Effector memory CD8-positive, alpha-beta T cell (primary cell): ENCODE measurements at places on chromosomes 16 and 17.

DNA sequence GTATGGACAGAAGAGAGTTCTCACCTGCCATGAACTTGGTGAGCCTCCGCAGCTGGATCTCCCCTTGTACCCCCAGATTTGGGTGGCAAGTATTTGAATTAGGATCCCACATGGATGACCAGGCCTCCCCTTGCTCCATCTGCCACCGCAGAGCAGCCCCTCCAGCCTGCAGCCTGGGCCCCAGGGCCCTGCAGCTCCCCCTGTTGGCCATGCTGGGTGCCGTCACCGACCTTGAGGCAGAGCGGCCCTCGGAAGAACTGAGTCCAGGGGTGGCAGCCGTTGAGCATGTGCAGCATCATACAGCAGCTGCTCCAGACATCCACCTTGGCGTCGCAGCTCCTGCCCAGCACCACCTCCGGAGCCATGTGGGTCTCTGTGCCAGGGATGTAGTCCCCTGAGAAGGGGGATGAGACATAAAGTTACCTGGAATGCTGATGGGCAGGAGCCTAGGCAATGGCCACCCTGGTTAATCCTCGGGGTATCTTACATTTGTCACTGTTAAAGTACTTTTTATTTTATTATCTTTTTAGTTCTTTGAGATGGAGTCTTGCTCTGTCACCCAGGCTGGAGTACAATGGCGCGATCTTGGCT is 9.0 kb upstream of the SPATA32 start:
- peak; percentile 43 for DNase-seq

DNA sequence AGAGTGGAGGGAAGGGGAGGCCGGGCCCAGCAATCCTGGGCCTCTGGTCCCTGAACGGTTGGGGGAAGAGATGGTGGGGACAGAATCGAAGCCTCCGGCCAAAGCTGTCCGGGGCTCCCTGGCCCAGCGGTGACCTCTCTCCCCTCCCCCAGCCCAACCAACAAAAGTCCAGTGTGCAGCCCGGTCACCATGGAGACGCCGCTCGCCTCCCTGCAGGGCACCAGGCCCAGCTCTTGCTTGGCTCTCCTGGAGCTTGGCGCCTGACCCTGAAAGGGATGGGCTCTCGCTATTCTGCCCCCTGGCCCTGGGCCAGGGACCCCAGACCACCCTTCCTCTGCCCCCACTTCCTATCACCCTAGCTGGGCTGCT is 1.3 kb downstream of the METRN start:
- no peak for DNase-seq

DNA sequence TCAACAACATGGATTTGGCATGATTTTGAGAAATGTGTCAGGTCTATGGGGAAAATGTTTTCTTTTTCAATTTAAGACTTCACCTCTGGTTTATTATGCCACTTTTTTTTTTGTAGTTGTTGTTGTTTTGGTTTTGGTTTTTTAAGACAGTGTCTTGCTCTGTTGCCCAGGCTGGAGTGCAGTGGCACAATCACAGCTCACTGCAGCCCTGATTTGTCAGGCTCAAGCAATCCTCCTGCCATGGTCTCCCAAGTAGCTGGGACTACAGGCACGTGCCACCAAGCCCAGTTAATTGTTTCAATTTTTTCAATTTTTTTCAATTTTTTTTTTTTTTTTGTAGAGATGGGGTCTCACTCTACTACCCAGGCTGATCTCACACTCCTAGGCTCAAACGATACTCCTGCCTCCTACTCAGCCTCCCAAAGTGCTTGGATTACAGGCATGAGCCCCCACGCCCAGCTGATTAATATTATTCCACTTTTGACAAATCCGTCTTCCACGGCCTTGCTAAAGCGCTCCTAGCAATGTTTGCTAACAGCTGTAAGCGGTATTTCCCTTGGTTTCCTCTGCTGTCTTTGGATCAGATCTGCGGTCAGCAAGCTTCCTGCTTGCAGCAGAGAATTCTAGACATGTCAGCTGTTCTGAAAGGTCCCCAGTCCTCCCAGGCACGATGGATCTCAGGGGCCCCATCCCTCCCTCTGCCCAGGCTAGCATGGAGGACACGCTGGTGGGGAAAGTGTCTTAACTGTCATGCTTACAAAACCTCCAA is 7.0 kb upstream of the MILR1 start:
- DNase-seq, result no peak

GRCh38 chr16:4606354-4606753 is 8.3 kb downstream of the UBALD1 start:
- DNase-seq, result no peak
